ENCODE measurements at places on chromosomes 2 and 18.

DNA sequence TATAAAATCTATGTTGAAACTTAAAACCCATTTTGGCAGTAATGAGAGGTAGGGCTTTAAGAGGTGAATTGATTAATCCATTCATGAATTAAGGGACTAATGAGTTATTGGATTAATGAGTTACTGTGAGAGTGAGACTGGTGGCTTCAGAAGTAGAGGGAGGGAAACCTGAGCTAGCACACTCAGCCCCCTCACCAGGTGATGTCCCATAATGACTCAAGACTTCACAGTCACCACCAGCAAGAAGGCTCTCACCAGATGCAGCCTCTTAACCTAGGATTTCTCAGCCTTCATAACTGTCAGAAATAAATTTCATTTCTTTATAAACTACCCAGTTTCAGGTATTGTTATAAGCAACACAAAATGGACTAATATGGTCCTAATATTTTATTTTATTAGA lies 621.7 kb upstream of the ACVR2A start:
- peak; percentile 1 for DNase-seq

DNA sequence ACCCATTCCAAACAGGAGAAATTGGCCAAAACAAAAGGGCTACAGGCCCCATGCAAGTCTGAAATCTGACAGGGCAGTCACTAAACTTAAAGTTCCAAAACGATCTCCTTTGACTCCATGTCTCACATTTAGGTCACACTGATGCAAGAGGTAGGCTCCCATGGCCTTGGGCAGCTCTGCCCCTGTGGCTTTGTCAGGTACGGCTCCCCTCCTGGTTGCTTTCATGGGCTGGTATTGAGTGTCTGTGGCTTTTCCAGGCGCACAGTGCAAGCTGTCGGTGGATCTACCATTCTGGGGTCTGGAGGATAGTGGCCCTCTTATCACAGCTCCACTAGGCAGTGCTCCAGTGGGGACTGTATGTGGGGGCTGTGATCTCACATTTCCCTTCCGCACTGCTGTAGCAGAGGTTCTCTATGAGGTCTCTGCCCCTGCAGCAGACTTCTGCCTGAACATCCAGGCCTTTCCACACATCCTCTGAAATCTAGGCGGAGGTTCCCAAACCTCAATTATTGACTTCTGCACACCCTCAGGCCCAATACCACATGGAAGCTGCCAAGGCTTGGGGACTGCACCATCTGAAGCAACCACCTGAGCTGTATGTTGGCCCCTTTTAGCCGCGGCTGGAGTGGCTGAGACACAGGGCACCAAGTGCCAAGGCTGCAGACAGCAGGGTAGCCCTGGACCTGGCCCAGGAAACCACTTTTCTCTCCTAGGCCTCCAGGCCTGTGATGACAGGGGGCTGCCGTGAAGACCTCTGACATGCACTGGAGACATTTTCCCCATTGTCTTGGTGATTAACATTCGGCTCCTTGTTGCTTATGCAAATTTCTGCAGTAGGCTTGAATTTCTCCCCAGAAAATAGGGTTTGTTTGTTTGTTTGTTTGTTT lies 28.7 kb downstream of the PARD6G start:
- no peak for DNase-seq

- no peak for DNase-seq
These were observed 14.2 kb upstream of the OXER1 start for GRCh38 chr2:42777883-42778805.

- DNase-seq = no peak
These were observed 542.5 kb downstream of the SOX11 start for GRCh38 chr2:6234702-6235101.

DNA sequence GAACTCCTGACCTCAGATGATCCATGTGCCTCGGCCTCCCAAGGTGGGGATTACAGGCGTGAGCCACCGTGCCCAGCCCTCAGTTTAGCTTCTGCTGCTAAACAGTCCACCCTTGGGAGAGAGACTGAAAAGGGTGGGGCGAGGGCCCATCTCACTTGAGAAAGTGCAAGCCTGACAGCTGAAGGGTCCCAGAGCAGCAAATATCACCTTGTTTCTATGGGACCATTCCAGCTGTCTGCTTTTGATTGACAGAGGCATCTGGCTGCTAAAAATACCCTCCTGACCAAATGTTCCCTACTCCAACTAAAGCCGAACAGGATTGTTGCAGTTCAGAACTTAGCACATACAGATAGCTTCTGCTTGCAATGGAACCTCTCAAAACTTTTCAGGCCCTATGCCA lies 436 bp upstream of the SMYD1 start:
- no peak for DNase-seq

- no peak for DNase-seq
These were observed 20.0 kb upstream of the RNF149 start for GRCh38 chr2:101328474-101329007.

- no peak for DNase-seq
These were observed 228.5 kb downstream of the TTC32 start for GRCh38 chr2:19673213-19673791.

DNA sequence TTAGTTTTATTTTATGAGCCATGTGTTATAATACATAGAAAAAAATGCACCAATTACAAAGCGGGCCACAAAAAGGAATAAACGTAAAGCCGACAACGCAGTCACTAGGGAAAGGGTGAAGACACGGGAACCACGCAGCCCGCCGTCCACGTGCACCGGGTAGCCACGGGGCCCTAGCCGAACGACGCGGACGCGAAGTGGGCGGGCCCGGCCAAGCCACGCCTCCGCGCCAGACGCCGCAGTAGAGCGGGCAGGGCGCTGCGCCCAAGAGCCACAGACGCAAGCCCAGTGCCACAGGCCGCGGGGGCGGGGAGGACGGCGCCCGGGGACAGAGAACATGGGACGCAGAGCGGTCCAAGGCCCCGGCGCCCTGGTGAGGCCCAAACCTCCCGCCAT lies at the start of gene DUSP28:
DUSP28 (plus strand) TSS at position 274 of the 396 bp plus-strand sequence. CDS start 328 bp downstream, outside the sequence.
- DNase-seq = peak; percentile 75

GRCh38 chr2:205715831-205716525 lies 33.7 kb downstream of the NRP2 start:
- DNase-seq = no peak

- DNase-seq = no peak
These were observed 171.9 kb upstream of the GATA6 start for GRCh38 chr18:21997207-21998143.

- DNase-seq = peak; percentile 65
These were observed 6.2 kb downstream of the MRPS5 start for GRCh38 chr2:95115418-95115817.

GRCh38 chr2:155372969-155373368 lies 674.5 kb downstream of the KCNJ3 start:
- no peak for DNase-seq

DNA sequence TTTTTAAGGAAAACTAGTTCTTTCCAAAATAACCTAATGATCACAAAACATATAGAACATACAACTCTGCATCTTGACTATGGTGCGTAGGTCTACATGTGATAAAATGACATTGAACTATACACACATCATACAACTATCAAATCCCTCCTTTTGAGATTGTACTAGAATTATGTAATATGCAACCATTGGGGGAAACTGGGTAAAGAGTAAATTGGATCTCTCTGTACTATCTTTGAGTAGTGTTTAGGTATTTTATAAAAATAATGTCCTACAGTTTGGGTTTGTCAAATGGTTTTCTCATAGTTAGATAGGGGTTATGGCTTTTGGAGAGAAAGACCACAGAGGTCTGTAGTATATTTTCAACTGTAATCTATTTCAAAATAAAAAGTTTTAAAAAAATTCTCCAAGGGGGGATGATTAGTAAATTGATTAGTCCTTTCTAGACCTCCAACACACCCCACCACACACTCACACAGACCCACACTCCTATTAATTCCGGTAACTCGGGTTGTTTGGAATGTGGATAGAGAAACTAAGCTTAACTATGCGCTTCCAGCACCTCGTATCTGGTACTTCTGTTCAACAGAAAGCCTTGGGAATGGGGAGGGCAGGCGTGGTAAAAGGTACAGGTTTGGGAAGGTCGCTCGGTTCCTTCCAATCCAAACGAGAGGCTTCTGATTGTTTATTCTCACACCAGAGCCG lies 695 bp upstream of the BIRC6 start:
- no peak for DNase-seq

DNA sequence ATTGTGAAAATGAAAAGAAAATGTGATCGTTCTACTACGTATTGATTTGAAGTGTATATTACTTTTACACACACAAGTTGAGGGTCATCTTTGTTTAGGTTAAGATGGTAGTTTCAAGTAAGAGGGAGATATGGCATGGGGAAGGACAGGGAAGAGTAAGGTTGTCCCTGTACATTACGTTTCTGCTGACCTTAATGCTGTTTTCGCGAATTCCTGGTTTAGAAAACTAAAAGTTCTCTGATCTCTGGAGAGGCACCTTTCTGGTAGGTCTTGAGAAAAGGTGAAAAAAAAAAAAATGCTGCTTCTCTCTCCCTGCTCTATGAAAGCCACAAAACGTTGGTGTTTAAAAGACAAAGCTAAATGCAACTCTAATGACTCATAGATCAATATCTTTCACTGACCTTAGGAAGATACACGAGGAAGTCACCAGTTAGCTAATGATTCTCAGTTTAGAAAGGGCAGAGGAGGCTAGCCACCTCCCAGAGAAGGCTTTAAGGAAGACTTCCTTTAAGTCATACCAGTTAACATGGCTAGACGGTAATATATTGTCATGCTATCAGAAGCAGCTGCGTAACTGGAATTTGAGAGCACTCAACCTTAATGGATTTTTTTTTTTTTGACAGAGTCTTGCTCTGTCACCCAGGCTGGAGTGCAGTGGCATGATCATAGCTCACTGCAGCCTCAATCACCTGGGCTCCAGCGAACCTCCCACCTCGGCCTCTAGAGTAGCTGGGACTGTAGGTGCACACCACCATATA lies 13.2 kb downstream of the TXNDC2 start:
- DNase-seq = no peak

DNA sequence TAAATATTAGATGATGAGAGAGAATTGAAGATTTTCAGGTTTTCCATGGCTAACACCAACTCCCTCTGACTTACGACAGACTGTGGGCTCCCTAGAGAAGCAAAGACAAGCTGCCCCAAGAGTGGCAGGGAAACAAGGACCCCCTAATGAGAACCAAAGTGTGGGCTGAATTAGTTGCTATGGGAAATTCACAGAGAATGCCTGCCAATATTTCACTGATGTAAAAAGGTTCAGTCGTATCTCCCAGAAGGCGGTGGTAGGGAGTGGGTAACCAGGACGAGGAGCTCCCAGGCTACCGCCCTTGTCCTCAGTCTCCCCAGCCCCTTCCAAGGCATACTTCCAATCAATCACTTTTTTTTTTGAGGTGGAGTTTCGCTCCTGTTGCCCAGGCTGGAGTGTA lies 113.6 kb downstream of the LAMA1 start:
- DNase-seq = no peak

- DNase-seq = no peak
These were observed 464.8 kb upstream of the RGPD4 start for GRCh38 chr2:107361751-107362381.
